Lung (tissue), 17 donors: ENCODE measurements at places on chromosomes 12 and 14.

GRCh38 chr12:132491138-132491663 is 1.2 kb downstream of the FBRSL1 start:
- DNase-seq: no peak

- DNase-seq: no peak
These were observed 30.4 kb upstream of the GSG1 start for GRCh38 chr12:13133886-13134285.

GRCh38 chr12:124979568-124979967 is 9.4 kb downstream of the DHX37 start:
- DNase-seq: no peak

- DNase-seq: no peak
These were observed 1264.0 kb downstream of the TMEM121 start for GRCh38 chr14:106790189-106791036.

DNA sequence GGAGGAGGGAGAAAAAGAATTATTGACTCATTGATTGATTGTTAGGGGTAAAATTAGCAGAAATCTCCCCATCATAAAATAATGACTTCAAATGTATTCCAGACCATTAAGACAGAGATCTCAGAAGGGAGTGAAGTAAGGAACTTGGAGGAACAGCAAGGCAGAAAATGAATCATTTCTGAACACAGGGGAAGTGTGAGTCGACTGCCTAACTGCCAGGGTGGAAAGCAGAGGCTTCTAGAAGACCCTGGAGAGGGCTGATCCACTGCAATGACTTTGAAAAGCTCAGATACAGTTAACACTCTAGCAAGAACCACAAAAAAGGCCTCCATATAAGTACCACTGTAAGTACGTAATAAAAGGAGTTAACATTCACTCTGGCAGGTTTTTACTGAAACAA is 9.7 kb downstream of the GLTP start:
- DNase-seq: no peak

DNA sequence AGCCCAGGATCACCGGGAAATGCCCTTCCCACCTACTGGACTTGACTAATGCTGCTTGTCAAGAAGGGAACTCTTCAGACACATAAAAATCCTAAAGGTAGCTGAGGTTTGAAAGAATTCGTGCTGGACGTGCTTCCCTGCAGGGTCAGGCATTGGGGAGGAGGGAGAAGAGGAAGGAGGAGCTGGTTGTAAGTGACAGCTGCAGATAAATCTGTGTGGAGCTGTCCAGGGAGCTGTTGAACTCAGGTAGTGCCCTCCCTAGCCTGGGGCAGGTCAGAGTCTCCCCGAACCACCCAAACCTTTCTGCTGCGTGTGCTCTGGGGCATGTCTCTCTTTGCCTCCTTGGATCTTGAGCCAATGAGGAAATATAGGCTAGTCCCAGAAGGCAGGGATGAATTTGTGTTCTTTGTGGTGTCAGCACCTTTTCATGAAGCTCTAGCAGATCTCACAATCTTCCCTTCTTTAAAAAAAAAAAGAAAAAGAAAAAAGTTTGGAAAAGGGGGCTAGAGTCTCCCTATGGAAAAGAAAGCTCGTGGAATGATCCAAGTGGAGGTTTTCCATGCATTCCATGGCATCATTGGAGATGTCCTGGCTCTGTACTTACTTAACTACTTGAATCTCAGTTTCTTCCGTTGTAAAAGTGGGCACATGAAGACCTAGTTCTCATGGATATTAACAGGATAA is 23.6 kb upstream of the FOS start:
- no peak for DNase-seq

DNA sequence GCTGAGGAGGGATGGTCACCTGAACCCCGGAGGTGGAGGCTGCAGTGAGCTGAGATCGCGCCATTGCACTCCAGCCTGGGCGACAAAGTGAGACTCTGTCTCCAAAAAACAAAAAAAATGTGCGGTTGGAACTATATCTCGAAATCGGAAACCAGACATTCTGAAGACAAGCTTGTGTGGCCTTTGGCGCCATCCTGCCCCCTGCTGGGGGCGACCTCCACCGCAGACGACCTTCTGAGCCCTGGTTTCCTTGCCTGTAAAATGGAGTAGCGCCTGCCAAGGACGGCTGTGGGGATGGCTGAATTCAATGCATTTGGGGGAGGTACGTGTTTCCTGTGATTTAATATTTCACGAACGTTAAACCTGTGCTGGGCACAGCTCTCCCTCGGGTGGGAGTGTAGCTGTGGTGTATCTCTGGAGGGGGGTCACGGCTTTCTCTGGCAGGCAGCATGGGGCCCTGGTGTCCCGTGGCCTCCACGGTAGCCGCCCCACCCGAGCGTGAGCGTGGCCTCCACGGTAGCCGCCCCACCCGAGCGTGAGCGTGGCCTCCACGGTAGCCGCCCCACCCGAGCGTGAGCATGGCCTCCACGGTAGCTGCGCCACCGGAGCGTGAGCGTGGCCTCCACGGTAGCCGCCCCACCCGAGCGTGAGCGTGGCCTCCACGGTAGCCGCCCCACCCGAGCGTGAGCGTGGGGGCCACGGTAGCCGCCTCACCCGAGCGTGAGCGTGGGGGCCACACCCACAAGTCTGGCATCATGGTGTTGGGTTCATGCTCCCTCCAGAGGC is 55.3 kb downstream of the LRCOL1 start:
- DNase-seq: peak; percentile 38

DNA sequence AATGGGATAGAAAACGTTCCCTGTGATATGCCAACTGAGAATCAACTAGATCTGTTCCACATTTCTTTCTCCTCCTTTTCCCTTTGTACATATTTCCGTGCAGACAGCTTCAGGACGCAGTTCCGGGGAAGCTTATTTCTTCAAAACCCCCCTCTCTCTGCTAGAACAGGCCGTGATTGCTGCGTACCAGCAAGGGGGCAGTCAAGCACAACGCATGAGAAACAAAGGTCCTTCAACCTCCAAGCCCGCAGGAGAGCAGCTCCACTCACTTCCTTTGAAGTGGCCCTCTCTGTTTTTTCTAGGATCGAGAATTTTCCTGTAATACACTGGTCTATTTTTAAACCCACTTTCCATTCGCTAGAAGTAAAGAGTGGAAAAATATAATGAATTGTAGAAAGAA is 80.8 kb downstream of the ZNF664 start:
- peak; percentile 91 for DNase-seq

- no peak for DNase-seq
These were observed 8.6 kb downstream of the CARMIL3 start for GRCh38 chr14:24060443-24060842.

- DNase-seq: no peak
These were observed 4.4 kb downstream of the IPO8 start for GRCh38 chr12:30691122-30691879.

GRCh38 chr12:8544295-8544694 is 3.6 kb upstream of the CLEC4E start:
- peak; percentile 81 for DNase-seq

GRCh38 chr14:75697918-75698317 is 36.9 kb downstream of the TTLL5 start:
- no peak for DNase-seq

DNA sequence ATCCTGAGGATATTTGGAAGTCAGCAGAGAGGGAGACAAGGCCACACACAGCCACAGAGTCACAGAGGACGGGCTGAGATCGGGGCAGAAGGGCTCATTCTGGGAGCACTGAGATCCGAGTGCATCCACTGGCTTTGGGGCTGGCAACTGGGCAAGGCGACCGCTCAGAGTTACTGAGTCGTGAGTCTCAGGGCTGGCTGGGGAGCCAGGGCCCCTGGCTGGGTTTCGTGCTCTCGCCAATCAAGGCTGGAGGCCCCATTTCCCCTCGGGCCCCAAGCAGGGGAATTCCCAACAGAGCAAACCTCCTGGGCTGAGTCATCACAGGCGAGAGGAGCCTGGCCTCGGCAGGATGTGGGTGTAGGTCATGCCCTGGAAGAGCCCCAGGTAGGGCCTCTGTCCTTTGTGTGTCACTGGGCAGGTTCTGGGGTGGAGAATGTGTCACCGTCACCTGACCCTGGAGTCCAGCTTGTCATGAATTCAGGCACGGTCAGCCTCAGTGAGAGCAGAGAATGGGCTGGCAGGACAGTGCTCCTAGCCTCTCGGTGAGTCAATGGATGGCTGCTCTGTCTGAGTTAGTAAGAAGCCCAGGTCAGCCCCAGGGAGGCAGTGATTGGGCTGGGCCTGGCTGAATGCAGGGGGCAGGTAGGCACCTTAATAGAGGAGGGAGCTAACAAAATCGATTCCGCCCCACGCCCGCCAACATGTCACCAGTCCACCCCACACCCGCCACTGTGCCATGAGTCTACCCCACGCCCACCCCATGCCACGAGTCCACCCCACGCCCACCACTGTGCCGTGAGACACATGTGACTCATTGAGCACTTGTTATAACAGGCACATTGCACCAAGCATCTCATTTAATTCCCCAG is 16.9 kb downstream of the ASB2 start:
- DNase-seq: no peak

DNA sequence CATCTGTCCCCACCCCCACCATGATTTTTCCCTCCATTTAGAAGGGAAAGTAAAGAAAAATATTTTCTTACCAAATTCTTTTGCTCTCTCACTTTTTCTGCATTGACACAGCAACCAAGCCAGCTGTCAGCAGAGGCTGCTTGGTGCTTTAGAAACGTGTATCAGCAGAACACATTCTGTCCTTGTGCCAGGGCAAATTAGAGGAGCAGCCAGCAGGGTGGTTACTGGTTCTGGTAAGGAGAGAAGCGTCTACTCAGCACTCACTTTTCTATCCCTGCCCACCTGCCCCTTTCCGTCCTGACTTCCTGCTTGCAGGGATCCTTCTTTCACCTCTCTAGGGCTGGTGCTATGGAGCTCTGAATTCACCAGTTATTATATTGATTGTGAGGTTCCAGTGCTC is 327.5 kb upstream of the PDE3A start:
- DNase-seq: no peak

- DNase-seq: no peak
These were observed 216.0 kb upstream of the NPAS3 start for GRCh38 chr14:32722631-32723183.

- DNase-seq: no peak
These were observed 149.0 kb downstream of the KITLG start for GRCh38 chr12:88431246-88431645.

GRCh38 chr14:30330445-30330844 is 228.5 kb upstream of the G2E3 start:
- DNase-seq: no peak

DNA sequence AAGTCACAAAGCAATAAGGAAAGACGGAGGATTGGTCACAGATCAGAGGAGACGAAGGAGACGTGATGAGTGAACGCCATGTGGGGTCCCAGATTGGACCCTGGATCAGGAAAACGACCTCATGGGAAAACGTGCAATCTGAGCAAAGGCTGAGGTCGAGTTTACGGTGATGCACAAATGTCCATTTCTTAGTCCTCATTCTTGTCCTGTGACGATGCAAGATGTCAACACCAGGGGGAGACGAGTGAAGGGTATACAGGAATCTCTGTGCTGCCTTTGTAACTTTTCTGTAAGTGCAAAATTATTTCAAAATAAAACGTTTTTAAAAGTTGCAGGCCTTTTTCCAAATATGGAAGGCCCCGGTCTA is 329.8 kb downstream of the MED13L start:
- no peak for DNase-seq

DNA sequence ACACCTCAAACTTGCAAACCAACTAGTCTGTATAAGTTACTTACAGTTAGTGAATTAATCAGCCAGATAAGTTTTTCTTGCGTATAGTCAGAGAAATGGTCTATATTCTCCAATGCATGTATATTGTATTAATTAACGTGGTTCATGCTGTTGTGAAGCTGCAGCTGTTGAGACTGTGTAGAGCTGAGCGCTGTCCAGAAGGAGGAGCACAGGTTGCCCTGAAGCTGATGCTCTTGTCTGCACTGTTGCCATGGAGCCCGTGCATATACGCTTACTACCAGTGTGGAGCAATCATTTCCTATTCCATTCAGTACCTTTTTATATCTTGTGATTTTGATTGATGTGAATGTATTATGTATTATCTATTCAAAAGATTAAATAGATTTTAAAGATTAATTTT is 74.3 kb upstream of the ARID2 start:
- no peak for DNase-seq

DNA sequence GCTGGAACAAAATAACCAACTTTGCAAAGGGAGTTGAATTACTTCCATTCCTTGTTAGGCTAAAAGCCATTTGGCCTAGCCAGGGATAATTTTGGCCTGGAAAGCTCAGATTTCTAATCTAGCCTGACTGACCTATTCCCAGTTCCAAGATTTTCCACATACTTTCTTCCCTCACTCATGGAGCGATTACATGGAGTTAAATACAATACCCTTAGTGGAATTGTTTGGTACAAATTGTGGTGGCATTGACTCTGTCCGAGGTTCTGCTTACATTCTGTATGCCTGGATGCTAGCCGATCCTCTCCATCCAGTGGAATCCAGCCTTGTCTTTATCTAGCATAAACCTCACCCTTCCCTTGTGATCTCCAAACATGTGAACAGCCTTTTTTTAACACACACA is 965.1 kb downstream of the DIO2 start:
- DNase-seq: no peak

GRCh38 chr12:54306925-54307741 is 6.3 kb upstream of the NFE2 start:
- peak; percentile 61 for DNase-seq

GRCh38 chr12:115640929-115641328 is 636.6 kb downstream of the MED13L start:
- DNase-seq: no peak

GRCh38 chr14:78106381-78106780 is 63.8 kb upstream of the NRXN3 start:
- DNase-seq: no peak

- DNase-seq: no peak
These were observed 75.3 kb upstream of the ZDHHC17 start for GRCh38 chr12:76688631-76689030.

GRCh38 chr12:33587354-33587753 is 147.7 kb upstream of the SYT10 start:
- no peak for DNase-seq

DNA sequence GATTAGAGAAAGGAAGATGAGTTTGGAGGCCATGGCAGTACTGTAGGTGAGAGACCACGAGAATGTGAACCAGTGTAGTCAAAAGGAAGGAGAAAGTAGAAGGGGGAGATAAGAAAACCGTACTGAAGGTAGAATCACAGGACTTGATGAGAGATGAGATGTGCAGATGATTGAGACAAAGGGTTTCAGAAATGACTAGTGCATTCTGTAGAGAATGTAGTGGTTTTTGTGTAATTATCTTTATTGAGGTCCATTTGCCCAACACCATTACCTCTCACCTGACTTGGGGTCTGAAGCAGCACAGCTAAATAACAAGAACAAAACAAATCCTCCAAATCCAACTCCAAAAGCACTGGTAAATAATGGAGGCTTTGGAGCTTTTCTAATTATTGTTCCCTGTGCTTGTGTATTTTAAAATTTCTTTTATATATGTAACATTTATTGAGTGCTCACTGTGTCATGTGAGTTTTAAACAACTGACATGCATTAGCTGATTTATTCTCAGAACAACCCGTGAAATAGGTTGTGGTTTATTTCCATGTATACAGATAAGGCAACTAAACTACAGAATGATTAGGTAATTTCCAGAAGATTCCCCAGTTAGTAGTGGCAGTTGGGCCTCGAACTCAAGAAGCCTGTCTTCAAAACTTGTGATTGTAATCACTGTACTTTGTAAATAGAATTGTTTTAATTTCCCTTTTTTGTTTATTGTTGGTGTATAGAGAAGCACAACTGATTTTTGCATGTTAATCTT is 390.0 kb downstream of the AEBP2 start:
- DNase-seq: no peak
